ENCODE measurements at places on chromosomes 11 and 22.
A peak's percentile ranks its signal among the peaks of the same experiment; 100 is the strongest.

DNA sequence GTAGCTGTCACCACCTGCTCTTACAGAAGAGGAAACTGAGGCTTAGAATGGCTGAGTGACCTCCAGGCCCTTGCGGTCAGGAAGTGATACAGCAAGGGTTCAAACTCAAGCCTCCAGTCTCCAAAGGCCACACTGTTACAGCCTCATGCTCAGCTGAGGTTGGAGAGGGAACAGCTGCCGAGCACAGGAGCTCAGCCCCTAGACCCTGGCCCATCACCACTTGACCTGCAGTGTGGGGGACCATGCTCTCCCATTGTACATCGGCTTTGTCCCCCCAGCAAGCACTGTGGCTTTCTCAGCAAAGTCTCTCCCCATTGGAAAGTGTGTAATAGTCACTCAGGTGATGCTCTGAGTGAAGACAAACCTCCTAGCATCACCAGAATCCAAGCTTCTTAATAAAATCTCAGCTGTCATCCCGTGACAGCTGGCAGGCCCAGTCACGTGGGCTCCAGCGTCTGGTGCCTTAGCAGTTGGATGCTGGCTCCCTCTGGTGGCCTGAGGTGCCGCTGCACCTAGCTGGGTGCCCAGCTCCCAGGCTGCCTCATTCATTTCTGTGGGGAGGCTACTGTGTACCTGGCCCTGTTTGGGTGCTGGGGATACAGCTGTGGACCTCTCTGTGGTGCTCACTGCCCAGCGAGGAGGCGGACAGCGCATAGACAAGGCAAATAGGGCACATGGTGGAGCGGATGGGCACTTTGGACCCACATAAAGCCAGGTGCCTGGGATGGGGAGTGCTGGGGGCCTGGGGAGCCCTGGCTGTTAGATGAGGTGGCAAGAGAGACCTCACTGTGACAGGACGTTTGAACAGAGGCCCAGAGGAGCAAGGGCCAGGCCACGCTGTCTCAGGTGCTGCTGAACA, 19.1 kb upstream of the MYRF start:
- H3K4me3 ChIP-seq, result no peak overlapping the region
- H3K27ac ChIP-seq, result no peak overlapping the region
- H3K36me3 ChIP-seq, result no peaks in the 10 kb centered on the region
- peak; percentile 81 for DNase-seq
- no peaks in the 10 kb centered on the region for H3K27me3 ChIP-seq

DNA sequence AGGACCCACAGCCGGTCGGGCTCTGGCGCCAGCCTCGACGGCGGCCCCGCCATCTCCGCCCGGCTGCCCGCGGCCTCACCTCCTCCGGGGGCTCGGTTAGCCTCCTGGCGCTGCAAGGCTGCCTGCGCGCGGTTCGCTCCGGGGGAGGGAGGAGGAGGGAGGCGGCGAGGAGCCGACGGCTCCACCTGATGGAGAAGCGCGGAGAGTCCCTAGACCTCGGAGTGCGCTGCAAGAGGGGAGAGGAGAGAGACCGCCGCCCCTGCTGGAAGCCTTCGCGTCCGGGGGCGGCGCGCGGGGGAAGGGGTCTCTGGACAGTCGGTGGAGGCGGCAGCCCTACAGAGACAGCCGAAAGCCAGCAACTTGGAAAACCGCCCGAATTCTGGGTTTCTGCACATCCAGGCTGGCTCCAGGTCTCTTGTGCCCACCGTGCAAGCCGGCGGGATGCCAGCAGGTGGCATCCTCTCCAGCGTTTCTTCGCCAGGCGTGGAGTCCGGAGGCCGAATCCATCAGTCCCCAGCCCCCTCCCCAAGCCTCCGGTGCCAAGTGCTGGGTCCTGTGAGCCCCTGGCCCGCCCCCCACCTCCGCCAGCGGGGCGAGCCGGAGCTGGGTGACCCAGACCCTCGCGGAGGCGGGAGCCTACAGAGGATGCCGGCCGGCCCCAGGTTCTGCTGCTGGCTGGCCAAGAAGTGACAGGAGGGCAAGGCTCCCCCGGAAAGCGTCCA, 2.9 kb upstream of the KIRREL3 start:
- H3K4me1 ChIP-seq, result no peaks in the 10 kb centered on the region
- H3K27ac ChIP-seq, result no peak overlapping the region
- no peak for DNase-seq

GRCh38 chr11:17431139-17431538, 42.7 kb upstream of the KCNJ11 start:
- H3K36me3 ChIP-seq, result no peaks in the 10 kb centered on the region
- no peak overlapping the region for H3K4me3 ChIP-seq
- peak overlapping the region; percentile 40 for H3K27ac ChIP-seq
- DNase-seq, result no peak

GRCh38 chr11:8759634-8760033, 77.0 kb downstream of the RPL27A start:
- no peaks in the 10 kb centered on the region for H3K4me1 ChIP-seq
- no peak for DNase-seq
- no peak overlapping the region for H3K4me3 ChIP-seq
- peaks cover 16% of the 10 kb centered on the region for H3K27me3 ChIP-seq

DNA sequence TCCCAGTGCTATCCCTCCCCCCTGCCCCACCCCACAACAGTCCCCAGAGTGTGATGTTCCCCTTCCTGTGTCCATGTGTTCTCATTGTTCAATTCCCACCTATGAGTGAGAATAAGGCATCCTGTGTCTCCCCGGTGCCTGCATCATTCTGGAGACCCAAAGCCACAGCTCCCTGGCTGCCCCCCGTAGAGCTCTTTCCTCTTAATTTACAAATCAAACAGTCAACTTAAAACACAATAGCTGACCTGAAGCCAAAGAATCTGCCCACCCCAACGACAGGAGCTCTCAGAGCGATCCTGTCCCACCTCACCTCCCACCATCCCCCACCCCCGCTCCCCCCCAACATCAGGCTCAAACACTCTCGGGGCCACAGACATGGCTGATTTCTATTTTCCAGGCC, 558.3 kb downstream of the BRD1 start:
- no peak overlapping the region for H3K4me3 ChIP-seq
- no peak for DNase-seq
- no peaks in the 10 kb centered on the region for H3K36me3 ChIP-seq
- H3K4me1 ChIP-seq, result no peaks in the 10 kb centered on the region

DNA sequence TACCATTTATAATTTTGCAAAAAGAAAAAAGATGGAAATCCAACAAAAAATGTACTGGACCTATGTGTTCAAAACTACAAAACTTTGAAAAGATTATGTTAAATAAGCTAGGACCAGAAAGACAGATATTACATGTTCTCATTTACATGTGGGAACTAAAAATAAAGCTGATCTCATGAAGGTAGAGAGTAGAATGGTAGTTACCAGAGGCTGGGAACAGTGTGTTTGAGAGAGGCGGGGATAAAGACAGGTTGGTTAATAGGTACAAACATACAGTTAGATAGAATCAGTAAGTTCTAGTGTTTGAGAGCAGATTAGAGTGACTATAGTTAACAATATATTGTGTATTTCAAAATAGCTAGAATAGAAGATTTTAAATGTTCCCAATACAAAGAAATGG, 71.6 kb downstream of the USP47 start:
- no peak for DNase-seq
- H3K36me3 ChIP-seq, result peaks cover 29% of the 10 kb centered on the region
- no peak overlapping the region for H3K4me3 ChIP-seq
- no peaks in the 10 kb centered on the region for H3K4me1 ChIP-seq
- no peaks in the 10 kb centered on the region for H3K27me3 ChIP-seq
- H3K27ac ChIP-seq, result no peak overlapping the region

GRCh38 chr11:72972496-72973128, 158.4 kb downstream of the ATG16L2 start:
- H3K27ac ChIP-seq, result no peak overlapping the region
- no peak overlapping the region for H3K4me3 ChIP-seq
- peaks cover 38% of the 10 kb centered on the region for H3K4me1 ChIP-seq

- no peak overlapping the region for H3K4me3 ChIP-seq
- no peaks in the 10 kb centered on the region for H3K36me3 ChIP-seq
- no peak overlapping the region for H3K27ac ChIP-seq
Measured at GRCh38 chr11:118845369-118845768, 38.3 kb upstream of the CXCR5 start.

DNA sequence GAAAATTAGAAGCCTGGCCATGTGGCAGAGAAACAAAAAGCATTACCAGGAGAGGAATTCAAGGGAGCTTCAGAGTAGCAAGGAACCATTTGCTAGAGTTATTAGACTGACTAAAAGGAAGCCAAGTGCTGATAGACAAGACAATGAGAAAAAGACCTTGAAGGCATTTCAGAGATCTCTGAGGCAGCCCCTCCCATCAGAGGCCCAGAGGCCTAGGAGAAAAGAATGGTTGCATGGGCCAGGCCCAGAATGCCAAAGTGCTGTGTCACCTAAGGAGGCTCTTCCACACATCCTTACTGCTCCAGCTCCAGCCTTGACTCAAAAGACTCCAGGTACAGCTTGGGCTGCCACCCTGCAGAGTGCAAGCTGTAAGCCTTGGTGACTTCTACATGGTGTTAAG, 61.8 kb upstream of the POU2AF2 start:
- H3K27ac ChIP-seq, result no peak overlapping the region
- DNase-seq, result no peak
- H3K4me1 ChIP-seq, result no peaks in the 10 kb centered on the region
- H3K36me3 ChIP-seq, result no peaks in the 10 kb centered on the region

DNA sequence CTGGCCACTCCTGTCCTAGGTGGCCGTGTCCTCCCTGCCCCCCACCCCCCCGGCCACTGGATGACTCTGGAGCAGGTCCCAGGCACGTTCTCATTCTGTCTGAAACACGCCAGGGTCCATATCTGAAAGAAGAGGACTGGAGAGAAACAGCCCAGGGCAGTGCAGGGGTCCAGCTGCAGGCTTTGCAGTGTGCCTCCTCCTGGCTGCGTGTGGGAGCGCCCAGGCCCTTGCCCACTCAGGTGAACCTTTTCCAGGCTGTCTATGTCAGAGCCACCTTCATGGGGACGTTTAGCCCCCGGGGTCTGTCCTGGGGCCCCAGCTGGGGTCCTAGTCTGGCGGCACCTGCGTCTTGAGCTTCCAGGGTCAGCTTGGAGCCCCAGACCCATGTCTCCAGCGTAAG, 15.6 kb downstream of the GRAMD4 start:
- DNase-seq, result no peak
- H3K4me3 ChIP-seq, result no peak overlapping the region
- H3K27ac ChIP-seq, result no peak overlapping the region
- peaks cover 83% of the 10 kb centered on the region for H3K36me3 ChIP-seq
- H3K27me3 ChIP-seq, result no peaks in the 10 kb centered on the region

DNA sequence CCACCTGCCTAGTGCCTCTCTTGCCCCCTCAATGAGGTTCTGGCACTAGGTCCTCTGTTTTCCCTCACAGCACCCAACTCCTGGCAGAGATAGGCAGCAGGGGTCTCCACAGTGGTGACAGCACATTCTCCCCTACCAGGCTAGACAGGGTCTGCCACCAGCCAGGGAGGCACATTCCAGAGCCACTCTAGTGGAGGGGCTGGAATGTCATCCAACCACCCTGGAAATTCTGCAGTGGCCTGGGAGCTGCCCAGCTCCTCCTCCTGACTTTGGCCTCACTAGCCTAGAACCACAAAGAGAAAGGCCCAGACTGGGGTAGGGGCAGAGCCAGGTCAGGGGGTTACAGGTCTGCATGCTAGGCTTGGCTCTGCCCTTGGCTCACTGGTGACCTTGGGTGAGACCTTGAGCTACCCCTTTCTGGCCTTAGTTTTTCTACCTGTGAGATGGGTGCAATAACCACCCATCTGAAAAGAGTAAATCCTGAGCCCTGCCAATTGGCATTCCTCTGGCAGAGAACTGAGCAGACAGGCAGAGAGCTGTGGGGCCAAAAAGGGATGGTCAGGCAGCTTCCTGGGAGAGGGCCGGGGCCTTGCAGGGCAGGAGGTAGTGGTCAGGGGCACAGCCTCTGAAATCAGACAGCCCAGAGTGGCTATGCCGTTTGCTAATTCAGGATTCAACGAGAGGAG, 7.1 kb downstream of the P2RY2 start:
- DNase-seq, result no peak
- no peaks in the 10 kb centered on the region for H3K36me3 ChIP-seq
- H3K4me1 ChIP-seq, result peaks cover 36% of the 10 kb centered on the region
- no peak overlapping the region for H3K27ac ChIP-seq
- no peak overlapping the region for H3K4me3 ChIP-seq

GRCh38 chr22:30857791-30858190, 110.8 kb downstream of the MORC2 start:
- DNase-seq, result no peak
- H3K4me1 ChIP-seq, result no peaks in the 10 kb centered on the region
- no peaks in the 10 kb centered on the region for H3K27me3 ChIP-seq
- H3K4me3 ChIP-seq, result no peak overlapping the region
- H3K27ac ChIP-seq, result no peak overlapping the region
- no peaks in the 10 kb centered on the region for H3K36me3 ChIP-seq

GRCh38 chr11:14751975-14752407, 108.4 kb downstream of the PDE3B start:
- no peak for DNase-seq
- no peak overlapping the region for H3K27ac ChIP-seq
- H3K36me3 ChIP-seq, result no peaks in the 10 kb centered on the region
- no peaks in the 10 kb centered on the region for H3K27me3 ChIP-seq

DNA sequence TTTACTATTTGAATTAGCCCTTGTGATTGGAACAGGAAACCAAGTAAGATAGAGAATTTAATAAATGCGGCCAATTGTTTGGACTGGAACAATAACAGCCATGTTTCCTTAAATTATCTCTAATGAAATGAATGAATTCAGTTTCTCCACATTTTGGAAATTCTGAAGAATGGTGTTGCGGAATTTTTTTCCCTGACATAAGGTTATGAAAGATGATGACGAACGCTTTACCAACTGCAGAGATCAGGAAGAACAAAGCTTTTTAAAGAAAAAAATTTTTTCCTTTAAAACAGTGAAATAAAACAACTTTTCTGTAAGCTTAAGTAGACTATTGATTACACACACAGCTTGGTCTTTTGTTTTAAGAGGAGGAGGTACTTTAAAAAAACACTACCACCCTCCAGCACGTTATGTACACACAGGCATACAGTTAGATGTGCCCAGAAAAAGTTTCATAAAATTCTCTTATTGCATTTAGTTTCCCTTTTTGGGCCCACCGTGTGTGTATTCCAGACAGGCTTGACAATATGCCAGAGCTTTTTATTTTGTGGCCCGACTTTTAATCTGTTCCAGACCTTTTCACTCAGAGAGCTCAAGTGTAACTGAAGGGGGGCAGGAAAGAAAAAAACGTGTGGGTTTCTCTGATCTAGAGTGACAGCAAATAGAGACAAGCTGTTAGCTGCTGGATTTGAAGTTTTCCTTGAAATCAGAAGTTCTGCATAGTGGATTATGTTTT, 77.3 kb downstream of the YAP1 start:
- no peak for DNase-seq
- no peaks in the 10 kb centered on the region for H3K4me1 ChIP-seq
- no peak overlapping the region for H3K4me3 ChIP-seq
- H3K36me3 ChIP-seq, result no peaks in the 10 kb centered on the region
